ENCODE measurements at places on chromosomes 5 and 9.
A peak's percentile ranks its signal among the peaks of the same experiment; 100 is the strongest.

GRCh38 chr9:122213589-122214413 lies 15.0 kb downstream of the LHX6 start:
- peak; percentile 67 for DNase-seq

GRCh38 chr9:100294341-100294740 lies 58.4 kb downstream of the TEX10 start:
- no peak for DNase-seq

DNA sequence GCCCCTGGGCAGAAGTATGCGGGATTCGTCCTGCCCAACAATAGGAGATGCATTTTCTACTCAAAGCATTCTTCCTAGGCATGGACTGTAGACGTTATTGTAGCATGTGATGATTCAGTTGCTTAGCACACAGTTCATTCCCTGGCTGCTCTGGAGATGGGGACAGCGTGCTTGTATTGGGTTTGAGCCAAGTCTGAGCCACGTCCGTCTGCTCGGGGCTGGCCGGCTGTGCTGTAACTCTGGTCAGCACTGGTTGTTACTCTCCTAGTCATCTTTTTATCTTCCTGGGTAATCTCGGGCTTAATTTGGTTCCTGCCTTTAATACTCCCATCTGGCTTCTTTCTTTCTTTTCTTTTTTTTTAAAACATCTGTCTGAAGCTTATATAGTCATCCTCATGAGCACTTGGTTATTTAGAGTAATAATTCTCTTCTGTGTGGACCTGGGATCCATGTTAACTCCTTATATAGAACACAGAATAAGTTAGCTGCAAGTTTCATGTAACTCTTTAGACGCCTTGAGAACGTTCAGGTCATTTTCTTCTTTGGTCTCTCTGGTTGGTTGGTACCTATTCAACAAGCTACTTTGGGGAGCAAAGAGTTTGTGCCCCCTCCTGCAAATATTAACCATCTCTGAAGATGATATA lies 118.8 kb upstream of the RPS23 start:
- DNase-seq, result no peak

DNA sequence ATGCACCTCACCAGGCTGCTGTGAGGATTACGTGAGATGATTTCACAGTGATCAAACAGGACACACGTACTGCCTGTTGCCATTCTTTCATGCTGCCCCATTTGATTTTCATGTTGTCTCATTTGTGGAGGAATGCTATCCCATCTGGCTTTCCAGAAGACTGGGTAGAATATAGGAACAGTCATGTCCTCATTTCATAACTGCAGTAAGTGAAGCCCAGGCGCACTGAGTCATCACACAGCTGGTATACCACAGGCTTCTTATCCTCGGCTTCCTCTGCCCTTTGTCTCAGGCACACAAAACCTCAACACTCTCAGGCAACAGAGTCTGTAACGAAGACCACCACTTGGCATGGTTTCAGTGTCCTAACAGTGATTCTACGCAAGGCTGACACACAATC lies 62.3 kb downstream of the LHFPL2 start:
- DNase-seq, result peak; percentile 31

GRCh38 chr9:99169982-99170761 lies 51.6 kb downstream of the ALG2 start:
- no peak for DNase-seq

DNA sequence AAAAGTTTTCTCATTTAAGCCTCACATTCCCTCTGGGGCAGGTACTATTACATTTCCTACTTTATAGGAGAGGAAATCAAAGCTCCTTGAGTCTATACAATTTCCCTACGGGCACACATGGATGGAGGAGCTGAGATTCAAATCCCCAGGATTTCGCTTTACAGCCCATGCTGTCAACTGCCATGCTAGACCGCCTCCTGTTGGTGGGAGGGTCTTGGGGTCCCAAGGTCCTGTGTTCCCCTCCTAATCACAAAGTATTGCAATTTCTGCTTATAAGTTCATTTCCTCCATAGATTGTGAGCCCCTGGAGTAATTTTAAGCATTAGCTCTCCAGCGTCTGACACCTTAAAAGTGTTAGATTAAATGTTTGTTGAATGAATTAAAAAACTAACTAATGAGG lies 95.9 kb upstream of the SMARCA2 start:
- DNase-seq, result no peak

- no peak for DNase-seq
These were observed 293.9 kb upstream of the TARS1 start for GRCh38 chr5:33146881-33147280.

DNA sequence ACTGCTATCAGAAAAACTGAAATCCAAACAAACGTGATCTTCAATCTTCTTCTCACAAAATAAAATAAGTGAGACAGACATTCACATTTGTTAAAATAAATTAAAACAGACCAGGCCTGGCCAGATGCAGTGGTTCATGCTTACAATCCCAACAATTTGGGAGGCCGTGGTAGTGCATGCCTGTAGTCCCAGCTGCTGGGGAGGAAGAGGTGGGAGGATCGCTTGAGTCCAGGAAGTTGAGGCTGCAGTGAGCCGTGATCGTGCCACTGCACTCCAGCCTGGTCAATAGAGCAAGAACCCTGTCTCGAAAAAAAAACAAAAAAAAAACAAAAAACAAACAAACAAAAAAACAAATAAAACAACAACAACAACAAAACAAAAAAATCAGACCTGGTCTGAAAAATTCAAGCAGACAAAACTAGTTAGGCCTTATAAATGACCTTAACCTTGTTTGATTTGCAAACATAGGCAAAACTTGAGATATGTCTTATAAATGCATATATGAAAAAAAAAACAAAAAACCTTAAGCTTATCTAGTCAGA lies 10.8 kb downstream of the MAPKAP1 start:
- DNase-seq, result no peak

DNA sequence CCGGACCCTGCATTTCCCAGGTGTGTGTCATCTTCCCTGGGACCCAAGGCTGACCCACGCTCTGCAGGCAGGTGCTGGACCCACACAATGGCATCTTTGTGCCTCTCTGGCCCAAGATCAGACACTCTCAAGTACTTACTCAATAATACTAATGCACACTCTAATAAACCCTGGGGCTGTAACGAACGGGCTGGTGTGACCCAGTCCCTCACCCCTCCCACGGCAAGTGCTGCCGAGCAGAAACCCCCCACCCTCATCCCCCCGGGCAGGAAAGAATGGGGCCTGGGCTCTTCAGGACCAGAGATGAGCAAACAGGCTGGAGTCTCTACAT lies 1.1 kb upstream of the OBP2B start:
- DNase-seq, result no peak

DNA sequence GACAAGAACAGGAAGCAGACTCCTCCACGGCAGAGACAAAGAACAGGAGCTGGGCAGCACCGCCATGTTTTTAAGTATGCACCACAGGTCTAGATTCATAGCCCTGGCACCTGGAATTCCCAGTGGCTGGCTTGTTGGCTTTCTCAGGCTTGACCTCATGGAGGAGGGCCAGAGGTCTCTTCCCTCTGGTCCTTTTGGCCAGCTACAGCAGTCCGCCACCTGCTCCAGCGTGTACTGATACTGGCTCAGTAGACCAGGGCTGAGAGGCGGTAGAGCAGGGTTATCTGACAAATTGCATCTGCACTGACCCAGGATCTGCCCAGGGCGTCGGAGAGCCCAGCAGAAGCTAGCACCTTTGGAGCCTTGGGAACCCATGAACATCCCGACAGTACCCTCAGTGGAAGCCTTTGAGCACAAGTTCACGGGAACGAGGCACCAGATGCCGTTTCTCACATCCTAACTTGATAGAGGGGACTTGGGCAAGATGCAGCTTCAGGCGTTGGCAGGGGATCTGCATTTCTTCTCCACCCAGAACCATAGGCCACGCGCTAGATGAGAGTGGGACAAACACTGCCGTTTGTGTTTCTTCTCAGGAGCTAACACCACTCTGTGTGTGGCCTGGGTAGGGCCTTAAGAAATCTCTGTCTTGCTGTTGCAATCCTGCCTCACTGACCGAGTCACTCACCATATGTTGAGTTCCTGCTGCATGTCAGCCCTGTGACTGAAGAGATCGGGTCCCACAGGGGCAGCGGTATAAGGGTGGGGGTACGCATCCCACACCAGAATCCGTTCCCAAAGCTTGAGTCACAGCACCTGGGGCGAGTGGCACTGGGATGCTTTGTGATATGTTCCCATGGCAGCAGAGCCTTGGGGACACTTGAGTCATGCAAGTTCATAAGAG lies 90.3 kb upstream of the OTULINL start:
- DNase-seq, result no peak

- no peak for DNase-seq
These were observed 64.3 kb downstream of the FEM1C start for GRCh38 chr5:115480271-115480670.

GRCh38 chr5:177405805-177406204 lies 3.6 kb downstream of the F12 start:
- DNase-seq, result no peak

DNA sequence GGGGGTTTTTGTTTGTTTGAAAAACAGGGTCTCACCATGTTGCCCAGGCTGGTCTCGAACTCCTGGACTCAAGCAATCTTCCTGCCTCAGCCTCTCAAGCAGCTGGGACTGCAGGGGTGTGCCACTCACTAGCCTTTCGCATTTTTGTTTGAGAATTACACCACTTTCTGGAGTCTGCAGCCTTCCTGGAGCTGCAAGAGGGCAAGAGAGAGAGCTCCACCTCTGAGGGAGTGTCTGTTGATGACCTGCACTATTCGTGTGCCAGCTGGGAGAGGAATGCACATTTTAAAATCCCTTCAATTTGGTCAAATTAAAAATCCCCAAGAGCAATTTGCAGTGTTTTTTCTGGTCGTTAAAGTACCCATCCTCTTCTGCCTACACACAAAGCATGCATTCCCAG lies 5.0 kb upstream of the CKMT2 start:
- DNase-seq, result no peak

- DNase-seq, result no peak
These were observed 104.9 kb upstream of the RUSC2 start for GRCh38 chr9:35385042-35385441.

DNA sequence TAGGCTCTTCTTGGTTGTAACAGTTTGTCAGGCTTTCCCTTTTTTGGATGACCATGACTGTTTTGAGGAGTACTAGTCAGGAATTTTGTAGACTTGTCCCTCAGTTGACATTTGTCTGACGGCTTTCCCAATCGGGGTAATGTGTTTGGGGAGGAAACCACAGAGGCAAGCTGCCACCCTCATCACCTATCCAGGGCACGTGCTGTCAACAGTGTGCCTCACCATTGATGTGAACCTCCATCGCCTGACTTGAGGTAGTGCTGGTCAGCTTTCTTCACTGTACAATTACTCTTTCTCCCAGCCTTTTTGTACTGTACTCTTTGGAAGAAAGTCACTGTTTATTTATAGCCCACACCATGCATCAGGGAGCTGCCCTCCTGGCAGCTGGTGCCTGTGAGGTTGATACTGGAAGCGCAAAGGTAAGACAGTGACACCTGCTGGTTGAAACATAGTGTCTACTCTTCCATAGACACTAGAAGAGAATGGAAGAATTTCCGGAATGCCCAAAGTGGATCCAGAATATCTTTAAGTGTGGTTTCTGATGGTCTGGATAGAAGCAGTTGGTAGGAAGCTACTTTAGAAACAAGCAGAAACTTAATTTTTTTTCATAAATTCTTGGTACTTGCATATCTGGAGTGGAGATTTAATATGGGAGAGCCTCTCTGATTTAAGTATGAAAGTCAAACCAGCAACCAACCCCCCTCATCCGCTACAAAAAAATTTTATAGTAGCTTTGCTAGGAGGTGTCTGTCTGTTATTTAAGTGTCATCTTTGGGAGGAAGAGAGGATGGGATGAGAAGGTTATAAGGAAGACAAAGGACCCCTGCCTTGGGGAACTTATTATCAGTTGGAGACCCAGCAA lies 69.3 kb downstream of the SNX30 start:
- peak; percentile 24 for DNase-seq

DNA sequence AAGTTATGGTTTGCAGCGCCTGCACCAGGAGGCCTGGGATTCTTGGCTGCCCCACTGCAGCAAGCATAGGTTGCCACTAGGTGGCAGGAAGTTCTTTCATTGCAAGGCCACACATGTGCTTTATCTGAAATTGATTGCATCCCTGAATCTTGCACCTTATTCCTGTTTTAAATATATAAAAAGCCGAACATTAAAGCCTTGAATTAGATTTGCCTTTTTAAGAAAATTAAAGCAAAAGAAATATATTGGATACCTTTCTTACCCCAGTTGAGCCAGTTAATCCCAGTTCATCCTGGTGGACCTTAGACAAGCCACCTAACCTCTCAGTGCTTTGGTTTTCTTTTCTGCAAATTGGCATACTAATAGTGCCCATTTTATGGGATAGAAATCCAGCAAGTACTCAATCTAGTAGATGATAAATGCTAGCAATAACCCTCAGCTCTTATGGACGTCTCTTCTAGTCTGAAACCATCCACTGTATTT lies 6.3 kb upstream of the TRMT10B start:
- DNase-seq, result peak; percentile 75

GRCh38 chr9:16729651-16730050 lies 140.8 kb downstream of the BNC2 start:
- DNase-seq, result no peak

DNA sequence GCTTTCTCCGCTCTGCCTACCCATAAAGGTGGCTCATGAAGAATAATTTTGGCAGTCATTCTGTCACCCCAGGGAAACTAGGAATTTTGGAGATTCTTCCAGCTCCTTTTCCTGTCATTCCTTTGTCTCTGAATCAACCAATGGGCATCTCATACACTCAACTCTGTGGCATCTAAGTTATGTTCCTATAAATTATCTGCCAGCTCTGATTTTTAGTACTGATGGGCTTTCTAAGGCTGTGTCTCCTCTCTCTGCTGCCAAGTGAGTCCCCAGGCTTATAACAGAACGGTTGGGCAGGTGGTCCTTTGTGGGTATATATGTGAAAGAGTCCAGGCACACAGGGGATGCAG lies 226.8 kb downstream of the NMUR2 start:
- DNase-seq, result no peak

GRCh38 chr9:124559871-124560270 lies 52.7 kb upstream of the NR5A1 start:
- no peak for DNase-seq
